ENCODE measurements at places on chromosomes 4 and X.
A peak's percentile ranks its signal among the peaks of the same experiment; 100 is the strongest.

- peak; percentile 64 for DNase-seq
These were observed 52.0 kb downstream of the HMX1 start for GRCh38 chr4:8819473-8820177.

- no peak for DNase-seq
These were observed 37.3 kb upstream of the BCORL1 start for GRCh38 chrX:129945131-129945530.

GRCh38 chr4:86837691-86838503 lies 11.3 kb downstream of the SLC10A6 start:
- no peak for DNase-seq

GRCh38 chr4:87838205-87838604 lies 5.4 kb downstream of the MEPE start:
- DNase-seq = no peak

GRCh38 chrX:112820364-112821268 lies 20.0 kb downstream of the AMOT start:
- DNase-seq = no peak

- DNase-seq = no peak
These were observed 65.1 kb downstream of the USP11 start for GRCh38 chrX:47297874-47298273.

- DNase-seq = no peak
These were observed 63.4 kb downstream of the SCML2 start for GRCh38 chrX:18291006-18291545.

DNA sequence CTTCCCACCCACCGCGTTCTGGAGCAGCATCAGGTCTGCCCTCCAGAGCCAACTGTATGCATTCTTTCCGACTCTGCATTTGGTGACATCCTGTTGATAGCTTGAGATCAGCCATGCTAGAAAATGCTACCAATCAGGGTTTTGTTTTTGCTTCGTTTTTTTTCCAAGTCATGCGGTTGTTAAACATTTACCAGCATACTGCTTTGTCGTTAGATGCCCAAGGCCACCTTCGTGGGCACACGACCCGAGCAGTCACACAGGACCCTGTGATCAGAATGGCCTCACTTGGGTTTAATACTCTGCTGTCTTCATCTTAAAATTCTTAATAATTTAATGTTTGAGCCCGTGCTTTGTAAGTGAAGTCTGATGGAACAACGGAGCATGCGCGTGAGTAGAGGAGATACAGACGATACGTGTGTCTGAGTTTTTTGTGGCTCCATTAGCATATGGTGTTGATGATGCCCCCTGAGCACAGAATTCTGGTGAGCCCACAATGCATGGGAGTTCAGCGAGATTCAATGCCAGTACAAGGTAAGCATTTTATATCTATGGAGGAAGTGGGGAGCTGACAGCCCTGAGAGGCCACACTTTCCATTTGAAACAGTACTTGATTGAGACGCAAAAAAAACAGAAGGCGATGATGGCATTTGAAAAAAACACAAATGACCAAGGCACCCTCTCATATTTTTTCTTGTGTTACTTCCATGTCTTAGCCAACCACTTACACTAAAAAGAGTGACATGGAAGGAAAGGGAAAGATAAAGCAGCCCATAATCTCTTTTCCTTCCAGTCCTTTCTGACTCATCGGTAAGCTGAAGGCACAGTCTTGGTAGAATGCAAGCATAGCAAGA lies 323.6 kb downstream of the BCOR start:
- no peak for DNase-seq

- DNase-seq = no peak
These were observed 115.0 kb upstream of the SHISA3 start for GRCh38 chr4:42282081-42282901.

GRCh38 chr4:20311856-20312255 lies 60.2 kb downstream of the SLIT2 start:
- DNase-seq = no peak

GRCh38 chr4:120991885-120992284 lies 69.4 kb upstream of the PRDM5 start:
- DNase-seq = no peak

DNA sequence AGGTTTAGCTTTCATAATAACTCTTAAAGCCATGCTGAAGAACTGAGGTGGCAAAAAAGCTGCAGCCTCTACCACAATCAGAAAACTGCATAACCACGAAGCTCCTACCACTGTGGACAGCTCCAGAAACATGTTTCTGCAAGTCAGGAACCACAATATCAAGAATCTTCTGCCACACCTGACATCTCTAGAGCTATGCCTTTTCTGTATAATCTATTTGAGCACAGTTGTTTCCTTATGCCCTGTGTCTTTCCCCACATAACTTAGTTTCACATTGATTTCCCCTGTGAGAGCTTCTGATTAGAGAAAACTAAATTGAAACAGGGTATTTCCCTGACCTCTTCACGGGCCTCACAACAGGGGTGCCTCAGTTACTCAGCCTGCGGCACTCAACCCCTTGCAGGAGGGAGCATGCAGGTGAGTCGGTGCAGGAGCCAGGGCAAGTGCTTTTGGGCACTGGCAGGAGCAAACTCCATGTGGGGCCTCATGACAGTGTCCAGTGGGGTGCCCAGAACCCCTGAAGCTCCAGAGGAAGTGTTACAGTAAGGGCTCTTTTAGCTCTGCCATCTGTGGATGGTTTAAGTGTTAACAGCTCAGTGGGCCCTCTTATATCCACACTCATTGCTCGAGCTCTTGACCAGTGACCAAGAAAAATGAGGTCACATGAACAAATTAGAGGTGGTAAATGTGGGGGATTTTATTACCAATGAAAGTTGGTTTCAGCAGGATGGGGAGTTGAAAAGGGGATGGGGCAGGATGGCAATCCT lies 132.8 kb upstream of the BMP3 start:
- DNase-seq = no peak

DNA sequence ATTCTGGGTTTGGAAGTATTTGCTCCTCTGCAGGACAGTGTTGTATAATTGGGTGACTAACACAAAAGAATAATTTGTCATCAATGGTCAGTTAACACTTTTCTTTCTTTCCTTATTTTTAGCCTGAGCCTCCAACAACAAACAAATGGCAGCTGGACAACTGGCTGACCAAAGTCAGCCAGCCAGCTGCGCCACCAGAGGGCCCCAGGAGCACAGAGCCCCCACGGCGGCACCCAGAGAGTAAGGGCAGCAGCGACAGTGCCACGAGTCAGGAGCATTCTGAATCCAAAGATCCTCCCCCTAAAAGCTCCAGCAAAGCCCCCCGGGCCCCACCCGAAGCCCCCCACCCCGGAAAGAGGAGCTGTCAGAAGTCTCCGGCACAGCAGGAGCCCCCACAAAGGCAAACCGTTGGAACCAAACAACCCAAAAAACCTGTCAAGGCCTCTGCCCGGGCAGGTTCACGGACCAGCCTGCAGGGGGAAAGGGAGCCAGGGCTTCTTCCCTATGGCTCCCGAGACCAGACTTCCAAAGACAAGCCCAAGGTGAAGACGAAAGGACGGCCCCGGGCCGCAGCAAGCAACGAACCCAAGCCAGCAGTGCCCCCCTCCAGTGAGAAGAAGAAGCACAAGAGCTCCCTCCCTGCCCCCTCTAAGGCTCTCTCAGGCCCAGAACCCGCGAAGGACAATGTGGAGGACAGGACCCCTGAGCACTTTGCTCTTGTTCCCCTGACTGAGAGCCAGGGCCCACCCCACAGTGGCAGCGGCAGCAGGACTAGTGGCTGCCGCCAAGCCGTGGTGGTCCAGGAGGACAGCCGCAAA lies 106.0 kb downstream of the KLHL8 start:
- DNase-seq = no peak

GRCh38 chr4:140121646-140122045 lies 32.3 kb downstream of the MAML3 start:
- DNase-seq = no peak

GRCh38 chr4:56315543-56315942 lies 71.7 kb downstream of the AASDH start:
- no peak for DNase-seq

GRCh38 chrX:74353984-74354383 lies 50.0 kb downstream of the ZCCHC13 start:
- DNase-seq = no peak

- DNase-seq = no peak
These were observed 3.9 kb upstream of the TMPRSS11B start for GRCh38 chr4:68249434-68249833.

DNA sequence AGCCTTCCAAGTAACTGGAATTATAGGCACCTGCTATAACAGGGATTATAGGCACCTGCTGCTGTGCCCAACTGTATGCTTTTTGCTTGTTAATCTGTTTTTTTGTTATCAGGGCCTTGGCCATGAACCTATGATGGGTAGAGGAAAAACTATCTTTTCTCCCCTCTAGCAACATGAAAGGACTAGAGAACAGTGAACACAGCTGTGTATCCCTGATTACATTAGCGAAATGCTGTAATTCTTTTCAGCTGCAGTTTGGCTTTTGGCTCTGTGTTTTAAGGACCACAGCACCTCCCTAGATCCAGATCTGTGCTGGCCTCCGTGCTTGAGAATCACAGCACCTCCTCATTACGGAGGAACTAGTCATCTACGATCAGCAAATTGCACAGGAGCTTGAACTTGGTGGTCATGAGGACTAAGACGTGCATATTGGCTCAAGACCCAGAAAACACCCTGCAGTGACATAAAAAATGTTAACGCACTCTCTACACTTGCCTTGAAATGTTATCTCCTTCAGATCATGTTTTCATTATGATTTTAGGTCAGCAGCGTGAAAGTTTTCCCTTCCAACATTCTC lies 57.7 kb upstream of the S100G start:
- DNase-seq = no peak

DNA sequence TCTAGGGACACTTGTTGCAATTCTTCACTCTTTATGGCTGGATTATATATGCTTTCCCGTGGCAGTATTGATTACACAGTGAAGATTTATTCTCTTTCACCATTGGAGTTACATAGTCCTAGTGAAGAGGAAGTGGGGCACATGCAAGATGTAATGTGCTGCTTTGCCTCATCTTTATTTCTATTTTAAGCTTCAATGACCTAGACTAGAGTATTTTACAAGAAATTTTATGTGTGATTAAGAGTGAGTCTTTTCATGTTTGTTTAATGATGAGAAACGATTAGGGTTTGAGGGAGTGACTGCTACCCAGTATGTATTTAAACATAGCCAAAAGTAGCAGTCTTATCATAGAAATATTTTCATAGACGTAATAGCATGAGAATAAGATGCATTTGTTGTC lies 30.8 kb downstream of the DIAPH2 start:
- no peak for DNase-seq

- no peak for DNase-seq
These were observed 36.7 kb upstream of the GABRQ start for GRCh38 chrX:152600853-152601633.

DNA sequence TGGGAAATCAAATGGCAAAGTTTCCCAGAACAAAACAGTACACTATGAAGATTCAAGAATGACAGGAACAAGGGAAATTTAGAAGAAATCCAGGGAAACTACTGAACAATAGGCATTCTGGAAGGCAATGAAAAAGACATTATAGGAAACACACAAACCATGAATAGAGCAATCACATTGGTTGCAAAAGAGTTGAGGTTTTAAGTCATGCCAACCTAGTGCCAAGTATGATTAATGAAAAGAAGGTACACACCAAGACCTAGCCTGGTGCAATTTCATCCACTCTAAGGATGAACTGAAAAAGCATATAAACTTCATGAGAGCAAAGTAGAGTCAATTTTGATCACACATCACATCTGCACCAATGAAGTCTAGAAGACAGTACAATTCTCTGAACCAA lies 326.9 kb downstream of the PDHA2 start:
- DNase-seq = no peak

DNA sequence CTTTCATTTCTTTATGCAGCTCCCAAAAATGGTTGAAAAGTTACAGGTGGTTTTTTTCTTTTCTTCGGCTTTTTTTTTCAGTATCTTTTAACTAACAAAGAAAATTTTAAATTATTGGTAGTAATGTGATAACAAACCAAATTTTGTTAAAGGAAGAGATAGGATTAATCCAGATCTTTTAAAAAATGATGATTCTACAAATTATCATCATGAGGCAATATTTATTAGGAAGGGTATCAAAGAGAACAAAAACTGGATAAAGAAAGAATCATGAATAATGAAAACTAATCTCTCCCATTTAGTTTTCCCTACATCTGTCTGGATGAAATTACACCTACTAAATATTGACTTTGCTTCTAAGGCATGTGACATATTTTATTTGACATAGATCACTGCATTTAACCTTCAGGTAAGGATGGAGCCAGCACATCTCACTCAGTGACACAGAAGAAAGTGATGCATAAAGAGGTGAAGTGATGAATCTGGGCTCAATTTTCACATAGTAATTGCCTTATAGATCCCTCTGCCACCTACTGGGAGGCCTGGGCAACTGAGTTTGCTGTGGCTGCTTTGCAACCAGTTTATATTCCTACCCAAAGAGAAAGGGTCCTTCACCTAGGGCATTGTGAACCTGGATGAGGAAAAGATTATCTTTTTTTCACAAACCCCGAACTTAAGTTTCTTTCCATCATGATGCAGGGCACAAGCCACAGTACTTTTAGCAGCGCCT lies 155.6 kb downstream of the HNRNPD start:
- no peak for DNase-seq

DNA sequence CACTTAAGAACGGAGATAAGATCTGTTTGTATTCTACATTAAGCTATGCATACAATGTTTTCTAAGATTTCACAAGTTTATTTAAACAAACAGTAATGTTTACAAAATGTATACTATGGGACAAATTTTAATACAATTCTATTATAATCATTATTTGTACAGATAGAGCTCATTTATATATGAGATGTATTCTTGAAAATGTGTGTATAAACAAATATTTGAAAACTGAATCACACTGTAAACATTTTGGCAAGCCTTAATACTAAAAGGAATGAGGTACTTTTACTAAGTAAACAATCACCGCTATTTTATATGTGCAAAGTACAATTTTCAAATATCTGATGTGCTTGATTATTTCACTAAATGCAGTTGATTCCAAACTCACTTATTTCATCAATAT lies 119.2 kb upstream of the MAB21L2 start:
- DNase-seq = no peak

GRCh38 chr4:124903995-124904722 lies 191.6 kb upstream of the ANKRD50 start:
- DNase-seq = no peak

- DNase-seq = no peak
These were observed 796.1 kb upstream of the ADGRL3 start for GRCh38 chr4:60404027-60404426.

- DNase-seq = no peak
These were observed 9.4 kb downstream of the INTU start for GRCh38 chr4:127642169-127642568.

GRCh38 chr4:182918791-182919302 lies 1.7 kb upstream of the DCTD start:
- no peak for DNase-seq

- no peak for DNase-seq
These were observed 106.6 kb downstream of the CRLF2 start for GRCh38 chrX:1105671-1106419.

Data from vagina (tissue), 2 donors.